ENCODE measurements at places on chromosomes 5 and 9.
A peak's percentile ranks its signal among the peaks of the same experiment; 100 is the strongest.

DNA sequence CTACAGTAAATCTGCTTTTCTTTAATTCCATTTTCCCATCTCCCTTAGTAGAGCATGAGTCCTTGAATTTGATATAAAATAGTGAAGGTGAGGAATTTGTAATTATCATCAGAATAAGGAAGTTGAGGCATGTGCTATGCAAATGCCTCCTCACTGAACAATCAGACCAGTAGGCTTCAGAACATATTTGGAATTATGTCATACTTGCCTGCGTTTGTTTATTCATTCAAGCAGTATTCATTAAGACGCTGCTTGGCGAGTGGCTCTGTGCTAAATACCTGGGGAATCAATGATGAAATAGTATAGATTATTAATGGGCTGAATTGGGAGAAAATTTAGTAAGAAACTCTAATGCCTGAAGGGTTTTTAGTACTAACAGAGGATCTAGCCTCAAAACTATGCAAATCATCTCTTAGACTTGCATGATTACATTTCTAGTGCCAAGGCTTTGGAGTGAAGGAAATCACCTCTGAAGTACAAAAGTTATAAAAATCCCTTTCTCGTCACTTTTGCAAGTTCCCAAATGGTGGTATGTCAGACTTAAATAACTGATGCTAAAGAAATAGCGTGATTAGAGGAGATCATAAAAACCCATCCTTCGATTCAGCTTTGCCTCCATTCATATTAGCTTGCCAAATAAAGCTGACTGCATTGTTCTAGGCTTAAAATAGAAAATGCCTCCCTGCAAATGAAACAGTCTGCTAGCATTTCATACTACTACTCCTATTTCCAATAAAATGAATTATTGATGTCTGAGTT is 141.7 kb downstream of the PCSK5 start:
- no peak for DNase-seq

- no peak for DNase-seq
These were observed 448.1 kb downstream of the NFIB start for GRCh38 chr9:13865869-13866268.

GRCh38 chr5:151912360-151912759 is 12.3 kb downstream of the GLRA1 start:
- DNase-seq = no peak

- no peak for DNase-seq
These were observed 56.5 kb downstream of the SLC22A5 start for GRCh38 chr5:132425975-132426524.

GRCh38 chr9:72485821-72486593 is 35.4 kb upstream of the TMC1 start:
- no peak for DNase-seq

DNA sequence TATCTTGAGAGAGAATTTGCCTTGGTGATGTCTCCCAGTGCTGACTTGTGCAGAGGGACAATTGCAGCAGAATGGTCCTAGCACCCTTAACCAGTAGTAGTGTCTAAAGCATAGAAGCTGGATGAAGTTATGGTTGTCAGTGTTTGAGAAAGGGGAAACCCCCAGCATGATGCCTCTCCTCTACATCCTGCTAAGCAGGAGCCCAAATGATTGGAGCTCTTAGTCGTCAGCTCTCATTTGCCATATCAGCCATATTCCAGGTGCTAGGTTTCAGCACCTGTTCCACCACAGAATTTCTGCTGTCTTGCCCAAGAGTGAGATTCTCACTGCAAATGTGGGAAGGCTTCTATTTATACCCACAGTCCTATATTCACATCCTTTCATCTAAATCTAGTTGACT is 43.7 kb upstream of the RFX3 start:
- no peak for DNase-seq

DNA sequence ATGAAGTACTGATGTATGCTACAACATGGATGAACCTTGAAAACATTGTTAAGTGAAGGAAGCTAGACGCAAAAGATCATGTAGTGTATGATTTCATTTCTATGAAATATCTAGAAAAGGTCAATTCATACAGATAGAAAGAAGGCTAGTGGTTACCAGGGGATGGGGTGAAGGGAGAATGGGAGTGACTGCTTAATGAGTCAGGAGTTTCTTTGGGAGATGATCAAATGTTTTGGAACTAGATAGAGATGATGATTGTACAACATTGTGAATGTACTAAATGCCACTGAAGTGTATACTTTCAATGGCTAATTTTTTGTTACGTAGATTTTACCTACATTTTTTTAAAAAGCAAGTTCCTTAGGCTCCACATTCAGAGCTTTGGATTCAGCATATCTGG is 14.9 kb upstream of the DELE1 start:
- DNase-seq = no peak

DNA sequence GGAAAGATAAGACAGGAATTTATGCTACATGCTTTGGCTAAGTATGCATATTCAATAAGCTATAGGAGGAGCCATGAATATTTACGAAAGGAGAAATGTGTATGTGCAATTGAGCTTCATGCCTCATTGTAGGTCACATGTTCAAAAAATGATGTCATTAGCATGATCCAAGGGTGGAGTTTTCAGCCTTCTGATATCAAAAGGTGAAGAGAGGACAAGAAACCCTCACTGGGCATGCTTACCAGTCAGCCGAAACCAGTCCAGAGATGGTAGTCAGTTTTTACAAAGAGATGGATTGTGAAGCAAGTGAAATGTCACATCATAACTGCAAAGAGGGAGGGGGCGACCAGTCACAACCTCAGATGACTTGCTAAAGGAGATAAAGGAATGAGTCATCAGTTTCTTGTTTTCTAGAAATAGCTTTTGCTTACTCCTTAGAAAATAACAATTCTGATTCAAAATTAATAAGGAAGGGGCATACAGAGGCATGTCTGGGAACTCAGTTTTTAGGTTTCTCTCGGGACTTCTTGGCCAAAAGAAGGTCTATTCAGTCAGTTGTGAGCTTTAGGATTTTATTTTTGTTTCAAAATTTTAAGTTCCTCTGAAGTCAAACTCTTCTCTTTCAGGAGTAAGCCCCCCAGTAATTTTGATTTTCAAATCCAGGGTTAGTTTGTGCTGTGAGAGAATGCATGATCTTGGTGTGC is 1067.8 kb upstream of the EDIL3 start:
- no peak for DNase-seq

DNA sequence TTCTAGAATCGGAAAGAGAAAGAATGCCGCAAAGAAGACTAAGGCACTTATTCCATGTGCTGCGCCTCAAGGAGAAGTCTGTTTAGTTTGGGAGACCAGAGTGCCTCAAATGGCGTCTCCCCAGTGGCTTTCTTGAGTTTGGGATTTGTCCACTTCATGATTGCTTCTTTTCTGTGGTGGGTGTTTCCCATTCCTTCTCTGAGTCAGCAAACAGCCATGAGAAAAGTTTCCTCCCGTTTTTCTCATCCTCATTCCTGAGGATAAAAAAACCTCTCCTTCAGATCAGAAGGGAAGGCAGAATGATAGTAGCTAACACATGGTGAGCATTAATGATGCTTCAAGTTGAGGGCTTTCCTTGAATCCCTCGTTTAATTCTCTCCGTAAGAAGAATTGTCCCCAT is 275.9 kb upstream of the WWC1 start:
- DNase-seq = peak; percentile 72

DNA sequence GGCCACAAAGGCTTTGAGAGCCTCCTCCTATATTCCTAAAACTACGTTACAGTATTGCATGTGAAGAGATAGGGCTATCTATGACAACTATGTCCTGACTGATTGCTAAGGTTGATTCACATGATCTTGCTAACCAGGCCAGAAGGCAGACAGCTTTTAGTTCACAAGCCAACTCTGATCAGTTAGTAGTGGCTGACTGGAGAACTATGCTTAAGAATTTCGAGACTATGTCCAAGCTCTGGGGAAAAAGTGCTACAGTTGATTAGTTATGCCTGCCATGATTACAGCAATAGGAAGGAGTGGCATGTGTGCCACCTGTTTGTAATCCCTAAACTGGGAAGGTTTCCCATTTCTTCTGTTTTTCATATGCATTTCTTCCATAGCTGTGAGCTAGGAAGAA is 223.4 kb downstream of the DOCK8 start:
- DNase-seq = no peak

GRCh38 chr5:153964880-153965645 is 73.6 kb downstream of the FAM114A2 start:
- peak; percentile 43 for DNase-seq

- no peak for DNase-seq
These were observed 65.6 kb downstream of the ANKRD55 start for GRCh38 chr5:56167519-56167918.

- DNase-seq = no peak
These were observed 64.6 kb downstream of the ELOVL7 start for GRCh38 chr5:60779466-60779865.

GRCh38 chr5:99308131-99308530 is 379.3 kb upstream of the CHD1 start:
- no peak for DNase-seq

DNA sequence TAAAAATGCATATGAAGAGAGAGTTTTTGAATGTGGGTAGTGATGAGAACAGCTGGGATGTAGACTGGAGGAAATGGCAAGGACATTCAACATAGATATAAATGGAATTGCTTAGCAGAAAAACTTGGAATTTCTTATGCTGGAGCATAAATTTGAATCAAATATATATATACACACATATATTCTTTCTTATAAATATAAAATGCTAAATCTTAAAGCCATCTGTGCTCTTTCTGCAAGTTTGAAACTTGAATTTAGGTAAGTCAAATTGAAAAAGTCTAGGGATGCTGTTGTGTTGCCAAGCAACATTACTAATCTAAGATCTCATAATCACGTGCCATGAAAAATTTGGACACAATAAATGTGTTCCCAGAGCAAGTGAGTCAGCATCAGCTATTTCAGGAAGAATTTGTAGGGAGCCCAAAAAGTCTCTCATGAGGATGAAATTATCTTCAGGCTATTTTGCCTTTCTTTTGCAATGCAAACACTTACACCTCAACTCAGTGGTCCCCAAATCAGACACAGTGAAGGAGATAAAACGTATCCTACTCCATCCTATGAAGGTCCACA is 58.4 kb upstream of the ALDH1A1 start:
- peak; percentile 68 for DNase-seq

DNA sequence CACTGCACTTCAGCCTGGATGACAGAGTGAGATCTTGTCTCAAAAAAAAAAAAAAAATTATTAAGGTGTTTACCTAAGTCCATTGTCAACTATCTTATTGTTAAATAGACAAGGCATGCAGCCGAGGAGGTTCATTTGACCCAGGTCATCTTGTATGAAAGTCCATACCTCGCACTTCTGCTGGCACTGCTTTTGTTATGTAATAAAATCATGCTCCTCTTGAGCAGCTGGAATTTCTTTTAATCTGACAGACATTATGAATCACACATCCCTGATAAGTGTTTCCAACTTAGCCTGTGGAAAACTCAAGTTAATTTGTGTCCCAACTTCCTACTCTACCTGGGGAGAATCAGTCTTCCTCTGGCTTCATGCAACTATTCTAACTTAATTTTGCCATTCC is 315.6 kb upstream of the KLF4 start:
- DNase-seq = no peak

- no peak for DNase-seq
These were observed 125.6 kb downstream of the TLE1 start for GRCh38 chr9:81563739-81564138.

DNA sequence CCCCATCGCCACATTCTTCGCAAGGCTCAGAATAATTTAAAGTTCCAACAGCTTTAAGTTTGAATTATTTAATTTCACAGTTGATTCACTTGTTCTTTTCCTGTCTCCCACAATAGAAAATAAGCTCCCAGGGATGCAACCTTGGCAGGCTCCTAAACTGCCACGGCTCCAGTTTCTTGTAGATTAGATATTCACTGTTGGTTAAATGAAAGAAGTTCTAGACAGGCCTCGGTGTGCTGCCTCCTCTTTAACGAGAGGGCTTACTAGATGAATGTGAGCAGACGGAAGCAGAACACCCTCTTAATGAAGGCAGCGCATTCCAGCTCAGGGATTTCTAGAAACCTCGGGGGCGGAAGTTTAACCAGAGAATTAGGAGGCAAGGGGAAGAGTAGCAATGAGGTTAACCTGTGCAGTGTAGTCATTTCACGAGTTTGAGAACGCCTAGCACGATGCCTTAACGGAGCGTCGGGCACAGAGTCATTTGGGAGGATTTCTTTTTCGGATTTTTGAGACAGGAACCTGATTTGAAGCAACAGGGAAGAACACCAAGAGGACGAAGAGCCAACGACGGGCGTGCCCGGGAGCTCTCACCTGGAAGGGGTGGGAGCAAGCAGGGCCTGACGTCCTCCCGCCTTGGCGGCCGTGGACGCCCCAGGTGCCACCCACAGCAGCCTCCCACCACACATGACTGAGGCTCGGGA is 637 bp upstream of the SMC5 start:
- DNase-seq = peak; percentile 25

- DNase-seq = no peak
These were observed 57.4 kb downstream of the SERINC5 start for GRCh38 chr5:80198399-80198798.

- DNase-seq = no peak
These were observed 103.9 kb upstream of the DMRT1 start for GRCh38 chr9:737400-738120.

DNA sequence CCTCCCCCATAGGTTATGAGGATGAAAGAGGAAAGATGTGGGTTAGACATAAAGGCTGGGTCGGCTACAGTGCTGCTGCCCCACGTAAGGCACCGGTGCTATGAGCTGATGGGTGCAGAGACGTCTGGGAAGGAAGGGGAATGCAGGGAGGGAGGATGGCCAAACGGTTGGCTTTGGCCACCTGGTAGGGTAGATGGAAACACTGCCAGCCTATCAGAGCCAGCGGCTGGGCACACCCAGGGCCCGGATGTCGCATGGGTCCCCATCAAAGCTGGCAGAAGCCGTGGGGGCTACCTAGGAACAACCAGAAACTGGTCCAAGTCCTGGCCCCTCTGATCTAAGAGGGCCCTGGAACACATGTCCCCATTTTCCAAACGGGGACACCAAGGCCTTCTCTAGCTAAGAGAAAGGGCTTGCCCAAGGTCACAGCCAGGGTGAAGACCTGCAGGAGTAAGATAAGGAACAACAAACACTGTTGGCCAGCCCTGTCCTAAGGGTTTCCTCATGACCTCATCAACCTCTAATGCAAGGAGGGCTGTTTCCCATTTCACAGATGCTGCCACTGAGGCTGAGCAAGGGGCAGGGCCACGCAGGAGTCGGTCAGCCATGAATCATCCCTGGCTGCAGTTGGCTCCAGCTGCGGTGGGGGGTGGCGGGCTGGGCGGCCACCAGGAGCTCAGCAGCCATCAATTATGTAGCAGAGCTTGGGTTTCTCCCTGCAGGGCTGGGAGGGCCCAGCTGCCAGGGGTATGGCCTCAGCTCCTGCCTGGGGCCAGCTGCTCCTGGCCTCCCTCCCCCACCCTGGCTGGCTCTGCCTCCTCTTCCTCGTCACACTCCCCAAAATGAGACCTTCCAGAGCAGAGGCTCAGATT is 4.9 kb downstream of the SH3GLB2 start:
- peak; percentile 73 for DNase-seq

- no peak for DNase-seq
These were observed 553.8 kb downstream of the DTWD2 start for GRCh38 chr5:118434522-118434921.

GRCh38 chr5:142845954-142846398 is 75.8 kb downstream of the ARHGAP26 start:
- DNase-seq = no peak

Measured in GM04504 (cell line).